Type B pancreatic cell (in vitro differentiated cells): ENCODE measurements at places on chromosomes 12 and 14. TPM values are rescaled to one million over a fixed set of nuclear protein-coding genes. Genes with fewer than 3 reads are reported as not detected.

DNA sequence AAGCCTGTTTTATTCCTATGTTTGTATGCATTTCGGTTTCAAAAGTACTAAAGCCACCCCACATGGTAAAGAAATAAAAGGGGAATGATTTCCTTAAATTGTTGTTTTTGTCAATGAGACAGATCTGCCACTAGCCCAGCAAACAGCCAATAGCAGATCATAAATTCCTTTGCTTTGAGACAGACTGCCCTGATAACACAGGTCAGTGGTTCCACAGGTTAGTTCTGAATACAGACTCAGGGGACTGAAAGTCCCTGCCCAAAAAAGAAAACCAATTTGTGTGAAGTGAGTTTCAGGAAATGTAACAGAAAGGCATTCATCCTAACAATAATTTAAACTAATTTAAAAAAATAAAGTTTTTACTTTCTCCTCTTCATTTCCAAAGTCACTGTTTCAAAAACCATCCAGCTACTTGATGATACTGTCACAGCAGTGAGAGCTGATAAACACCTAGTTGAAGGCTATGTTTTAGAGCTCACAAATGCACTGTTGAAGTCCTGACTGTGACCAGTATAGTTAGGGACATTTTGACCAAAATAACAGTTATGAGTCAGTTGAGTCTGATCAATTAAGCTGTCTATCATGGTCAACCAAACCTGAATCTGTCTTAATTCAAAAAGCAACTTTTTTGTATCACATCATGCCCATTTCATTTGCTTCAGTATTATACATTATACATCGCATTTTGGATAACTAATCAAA lies 77.7 kb downstream of the LGR5 start:
- no peak overlapping the region for H3K4me3 ChIP-seq
- peaks cover 13% of the 10 kb centered on the region for H3K27me3 ChIP-seq
- no peaks in the 10 kb centered on the region for H3K4me1 ChIP-seq
- H3K36me3 ChIP-seq: peaks cover 5% of the 10 kb centered on the region
- H3K27ac ChIP-seq: no peak overlapping the region

SPIC gene
- not detected in 2 replicates for total RNA-seq

DNA sequence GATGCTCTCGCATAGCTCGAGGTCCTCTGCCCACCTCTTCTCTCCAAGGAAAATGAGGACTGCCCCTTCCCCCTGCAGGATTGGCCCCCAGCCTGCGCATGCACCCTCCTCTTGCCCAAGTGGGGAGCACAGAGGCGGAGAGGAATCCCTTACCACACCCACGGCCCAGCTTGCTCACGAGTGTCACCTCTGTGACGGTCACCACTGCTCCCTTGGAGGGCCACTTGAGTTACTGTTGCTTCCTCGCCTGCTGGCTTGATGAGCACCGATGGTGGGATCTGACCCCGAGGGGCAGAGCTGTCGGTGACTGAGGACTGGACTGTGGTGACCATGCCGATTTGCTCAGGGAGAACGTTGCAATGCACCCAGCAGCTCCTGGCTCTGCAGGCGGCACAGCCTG lies 41.7 kb downstream of the FOXN4 start:
- no peaks in the 10 kb centered on the region for H3K4me1 ChIP-seq
- H3K36me3 ChIP-seq: peaks cover 10% of the 10 kb centered on the region
- H3K4me3 ChIP-seq: no peak overlapping the region
- H3K27ac ChIP-seq: no peak overlapping the region
- no peaks in the 10 kb centered on the region for H3K27me3 ChIP-seq

USP5 gene
- total RNA-seq: 121 and 198 TPM in 2 replicates
